ELF-1 (cell line): ENCODE measurements at places on chromosomes 5 and 9.

DNA sequence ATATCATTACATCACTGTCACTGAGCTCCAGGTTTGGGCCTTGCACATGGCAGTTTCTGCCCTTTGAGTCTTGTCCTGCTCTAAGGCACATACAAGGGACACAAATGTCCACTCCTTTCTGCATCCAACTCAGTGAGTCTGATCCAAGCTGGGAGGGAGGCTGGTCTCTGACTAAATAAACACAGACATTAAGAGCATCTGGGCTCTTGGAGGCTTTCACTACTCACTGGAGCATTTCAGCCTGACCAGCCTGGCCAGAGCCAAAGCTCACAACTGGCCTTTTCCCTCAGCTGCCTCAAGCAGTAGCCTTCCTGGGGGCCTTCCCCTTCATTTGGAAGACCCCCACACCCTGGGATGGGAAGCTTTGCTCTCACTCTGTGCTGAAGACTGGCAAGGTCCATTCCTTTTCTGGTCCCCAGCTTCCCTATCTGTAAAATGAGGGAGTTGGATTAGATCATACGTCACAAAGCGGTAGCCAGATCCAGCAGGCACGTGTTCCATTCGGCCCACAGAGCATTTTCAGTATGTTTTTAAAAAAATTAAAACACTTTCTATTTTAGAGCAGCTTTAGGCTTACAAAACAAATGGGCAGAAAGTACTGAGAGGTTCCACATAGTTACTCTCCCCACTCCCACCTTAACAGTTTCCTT, 58.6 kb upstream of the XPA start:
- no peak for DNase-seq

GRCh38 chr9:21904371-21904770, 89.8 kb downstream of the CDKN2A start:
- no peak for DNase-seq

- DNase-seq: no peak
Measured at GRCh38 chr5:97004423-97005060, 68.7 kb downstream of the LNPEP start.

GRCh38 chr5:65742565-65743231, 20.7 kb downstream of the NLN start:
- DNase-seq: no peak

DNA sequence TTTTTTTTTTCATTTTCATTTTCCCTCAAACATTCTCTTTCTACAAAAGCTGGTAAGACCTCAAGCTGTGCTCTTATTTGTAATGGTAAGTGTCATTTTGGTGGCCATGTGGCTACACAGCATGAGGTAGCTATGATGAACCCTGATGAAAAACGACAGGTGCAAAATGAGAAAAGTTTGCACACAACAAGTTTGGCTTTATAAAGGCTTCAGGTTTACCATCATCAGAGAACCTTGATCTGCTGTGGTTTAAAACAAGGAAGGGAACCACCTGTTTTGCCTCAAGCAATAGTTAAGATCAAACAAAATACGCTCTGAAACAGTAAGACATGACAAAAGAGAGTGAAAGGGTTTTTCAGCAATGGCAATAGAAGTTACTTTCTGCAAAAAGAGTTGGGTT, 1124.6 kb upstream of the ACO1 start:
- DNase-seq: peak; percentile 8

- peak; percentile 81 for DNase-seq
Measured at GRCh38 chr9:133876144-133876543, 116.0 kb downstream of the VAV2 start.

- DNase-seq: no peak
Measured at GRCh38 chr5:26662806-26663360, 375.5 kb downstream of the CDH9 start.
